ENCODE measurements at places on chromosomes 6 and 20.

DNA sequence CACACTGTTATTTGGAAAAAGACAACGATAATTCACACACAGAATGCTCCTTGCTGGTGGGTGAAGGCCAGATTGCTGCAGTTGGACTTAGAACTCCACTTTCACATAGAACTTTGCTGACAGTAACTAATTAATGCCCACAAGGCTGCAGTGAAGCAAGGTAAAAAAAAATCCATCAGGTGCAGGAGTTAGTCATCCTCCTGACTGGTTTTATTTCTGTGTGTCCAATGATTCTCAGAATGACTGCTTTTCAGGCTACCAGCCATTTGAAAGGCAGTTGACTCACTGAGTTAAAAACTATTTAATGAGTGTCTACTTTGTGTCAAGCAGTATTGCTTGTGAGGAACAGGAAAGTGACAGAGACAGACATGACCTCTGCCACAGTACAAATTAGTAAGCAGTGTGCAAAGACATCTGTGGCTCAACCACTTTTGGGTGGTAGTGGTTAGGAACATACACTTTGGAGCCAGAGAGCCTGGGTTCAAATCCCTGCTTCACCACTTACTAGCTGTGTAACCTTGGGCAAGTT lies 41.9 kb downstream of the ELOVL5 start:
- no peak for DNase-seq

DNA sequence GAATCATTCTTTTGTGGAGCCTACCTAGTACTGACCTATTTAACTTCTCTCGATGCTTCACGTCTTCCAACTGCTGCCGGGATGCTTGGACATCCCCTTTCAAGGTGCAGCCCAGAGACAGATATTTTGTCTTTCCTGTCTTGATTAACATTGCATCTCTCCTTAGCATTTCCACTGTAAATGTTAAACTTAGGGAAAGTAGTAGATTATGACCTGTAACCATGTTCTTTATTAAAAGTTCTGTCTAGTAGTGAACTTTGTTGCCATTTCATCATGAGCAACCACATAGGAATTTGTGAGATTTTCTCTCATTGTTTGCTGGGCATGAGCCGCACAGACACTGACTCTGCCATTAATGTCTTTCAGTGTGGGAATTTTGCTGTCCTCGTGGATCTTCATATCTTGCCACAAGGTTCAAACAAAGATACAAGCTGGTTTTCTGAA lies 117.9 kb downstream of the JAG1 start:
- DNase-seq: no peak

DNA sequence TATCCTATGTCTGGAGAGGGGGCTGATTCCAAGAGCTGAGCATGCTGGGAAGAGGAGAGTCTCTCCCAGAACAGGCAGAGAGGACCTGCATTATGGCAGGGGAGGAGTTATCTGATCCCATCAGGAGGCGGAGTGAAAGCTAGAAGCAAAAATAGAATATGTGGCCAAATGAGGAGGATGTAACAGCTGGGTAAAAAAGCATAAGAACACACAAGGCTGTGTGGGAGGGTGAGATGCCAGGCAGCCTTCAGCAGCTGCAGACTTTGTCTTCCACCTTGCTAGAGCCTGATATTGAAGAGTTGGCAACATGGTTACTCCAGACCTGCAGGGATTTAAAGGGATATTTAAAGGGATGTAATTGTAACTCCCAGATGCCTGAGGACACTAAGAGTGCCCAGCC lies 167.1 kb downstream of the PTPRT start:
- DNase-seq: no peak

GRCh38 chr6:1962201-1962600 lies 283.2 kb downstream of the GMDS start:
- DNase-seq: no peak

DNA sequence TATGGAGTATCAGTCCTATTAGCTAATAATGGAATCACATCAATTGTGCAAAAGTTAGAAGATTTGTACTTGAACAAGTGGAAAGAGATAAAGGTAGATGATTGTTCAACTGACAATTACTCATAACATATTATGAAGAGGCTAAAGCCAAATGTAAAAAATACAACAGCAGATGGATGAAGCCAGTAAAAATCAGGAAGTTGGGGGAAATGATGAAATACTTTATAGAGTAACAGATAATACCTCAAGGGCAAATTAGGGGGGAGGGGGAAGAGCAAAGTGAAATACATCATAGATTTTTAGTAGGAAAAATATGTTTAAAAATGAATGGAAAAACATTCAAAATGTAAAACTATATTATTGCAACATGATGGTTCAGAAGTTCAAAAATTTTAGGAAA lies 114.0 kb downstream of the PDSS2 start:
- no peak for DNase-seq

DNA sequence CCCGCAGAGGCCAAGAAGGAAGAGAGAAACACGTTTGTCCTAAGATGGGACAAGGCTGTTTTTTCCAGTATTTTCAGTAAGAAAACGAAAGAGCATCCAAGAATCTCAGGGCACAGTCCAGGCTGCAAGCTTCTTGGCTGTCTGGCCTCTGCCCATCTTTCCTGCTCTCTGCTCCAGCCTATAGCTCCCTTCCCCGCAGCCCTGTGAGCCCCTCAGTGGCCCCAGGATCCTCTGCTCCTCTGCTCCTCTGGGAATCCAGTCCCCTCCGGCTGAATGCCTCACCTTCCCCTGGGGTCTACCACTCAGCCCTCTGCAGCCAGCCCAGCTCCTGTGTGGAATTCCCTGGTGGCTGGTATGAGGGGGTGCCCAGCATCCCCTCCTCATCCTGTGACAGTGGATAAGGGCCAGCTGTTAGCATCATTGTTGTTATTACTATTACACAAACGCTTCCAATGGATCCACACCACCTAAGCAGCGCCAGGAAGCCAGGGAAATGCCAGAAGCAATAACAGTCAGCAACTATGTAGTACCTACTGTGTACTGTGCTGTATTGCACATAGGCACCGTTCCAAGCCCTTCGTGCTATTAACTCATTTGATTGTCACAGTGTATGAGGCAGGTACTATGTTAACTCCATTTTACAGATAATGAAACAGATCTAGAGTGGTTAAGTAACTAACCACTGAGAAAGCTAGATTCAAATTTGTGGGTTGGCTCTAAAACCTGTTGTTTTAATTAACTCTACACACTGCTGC lies 60.3 kb upstream of the PTPN1 start:
- no peak for DNase-seq

GRCh38 chr6:158737710-158738615 lies 81.2 kb downstream of the EZR start:
- DNase-seq: no peak

DNA sequence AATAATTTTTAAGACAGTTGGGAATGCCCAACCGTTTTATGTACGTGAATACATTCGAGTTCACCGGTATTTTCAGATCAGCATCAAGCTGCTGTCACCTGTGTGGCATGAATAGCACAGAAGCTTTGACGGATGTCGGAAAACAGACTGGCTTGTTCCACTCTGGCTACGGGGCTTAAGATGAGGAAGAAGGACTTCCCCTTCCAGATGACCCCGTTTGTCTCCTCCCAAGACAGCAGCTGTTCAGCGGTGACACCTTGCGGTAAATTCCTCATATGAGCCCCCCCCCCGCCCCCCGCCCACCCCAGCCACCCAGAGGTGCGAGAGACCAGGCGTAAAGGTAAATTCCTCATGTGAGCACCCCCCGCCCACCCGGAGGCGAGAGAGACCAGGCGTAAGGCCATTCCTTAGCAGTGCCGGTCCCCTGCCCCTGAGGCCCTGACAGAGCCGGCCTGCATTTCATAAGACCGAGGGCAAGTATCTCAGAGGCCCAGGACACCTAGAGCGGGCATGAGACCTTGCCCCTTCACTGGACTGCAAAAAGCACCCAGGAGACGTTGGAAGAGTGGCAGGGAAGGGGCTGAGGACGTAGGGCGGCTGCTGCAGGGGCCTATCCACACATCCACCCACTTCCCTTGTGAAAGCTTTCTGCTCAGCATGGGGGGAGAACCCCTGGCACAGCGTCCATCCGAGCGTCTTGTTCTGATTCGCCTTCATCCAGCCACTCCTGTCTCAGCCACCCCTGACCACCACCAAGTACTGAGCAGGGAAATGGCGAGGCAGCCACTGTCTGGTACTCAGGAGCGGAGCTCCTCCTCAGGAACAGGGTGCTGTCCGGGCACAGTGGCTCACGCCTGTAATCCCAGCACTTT lies 7.3 kb upstream of the PCMTD2 start:
- DNase-seq: no peak

GRCh38 chr20:17683218-17684076 lies 1.4 kb upstream of the RRBP1 start:
- DNase-seq: no peak

- DNase-seq: no peak
These were observed at the start of gene PI16 for GRCh38 chr6:36954262-36954931. TSS of gene PI16 (plus strand) at chr6:36954738. CDS start at chr6:36954761, 23 bp downstream.

- DNase-seq: no peak
These were observed 5.1 kb upstream of the DBNDD2 start for GRCh38 chr20:45402946-45403345.

DNA sequence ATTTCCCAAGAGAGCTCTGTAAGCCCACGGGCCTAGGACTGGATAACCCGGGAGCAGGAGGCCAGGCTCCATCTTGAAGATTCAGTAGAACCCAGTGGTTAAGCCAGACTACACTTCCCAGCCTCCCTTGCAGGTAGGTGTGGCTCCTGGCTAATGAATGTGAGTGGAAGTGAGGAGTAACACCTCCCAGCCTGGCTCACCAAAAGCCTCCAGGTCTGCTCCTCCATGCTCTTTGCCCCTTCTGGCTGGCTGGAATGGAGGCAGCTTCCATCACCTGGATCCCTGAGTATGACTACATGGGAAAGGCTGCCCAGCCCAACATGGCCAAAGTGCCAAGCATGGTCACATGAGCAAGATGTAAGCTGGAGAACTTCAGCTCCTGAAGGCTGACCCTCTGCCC lies 9.7 kb downstream of the LRRN4 start:
- no peak for DNase-seq

- DNase-seq: no peak
These were observed 27.9 kb downstream of the KAT14 start for GRCh38 chr20:18165553-18165952.

DNA sequence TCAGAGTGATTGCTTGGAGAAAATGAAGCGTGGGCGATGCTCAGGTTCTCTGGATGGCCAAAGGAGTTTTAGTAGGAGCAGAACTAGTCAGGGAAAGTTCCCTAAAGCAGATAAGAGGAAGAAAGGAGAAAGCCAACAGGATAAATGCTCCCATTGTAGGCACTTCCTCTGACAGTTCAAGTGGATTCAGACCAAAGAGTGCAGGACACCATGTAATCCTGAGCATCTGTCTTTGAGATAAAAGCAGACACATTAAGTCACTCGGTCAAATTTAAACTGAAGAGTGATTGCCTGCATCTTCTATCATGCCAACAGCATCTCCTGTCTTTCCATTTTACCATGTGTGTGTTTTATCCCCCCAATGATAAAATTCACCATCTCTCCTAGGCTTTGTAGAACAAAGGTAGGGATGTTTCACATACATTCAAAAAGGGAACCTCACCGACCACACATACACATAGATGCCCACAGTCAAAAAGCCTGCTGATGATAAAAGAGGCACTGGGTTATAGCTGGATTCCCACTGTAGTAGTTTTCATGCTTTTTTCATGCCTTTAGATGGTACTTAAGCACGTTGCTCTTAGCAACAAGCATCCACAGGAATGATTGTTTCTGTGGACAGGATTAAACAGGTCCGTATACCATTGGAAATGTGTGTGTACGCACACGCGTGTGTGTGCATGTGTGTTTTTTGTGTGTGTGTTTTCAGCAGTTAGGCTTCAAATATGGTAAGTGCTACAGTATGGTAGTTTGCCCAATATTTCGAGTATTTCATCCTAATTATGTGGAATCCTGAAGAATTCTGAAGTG lies 7.0 kb downstream of the GRIK2 start:
- no peak for DNase-seq

- DNase-seq: no peak
These were observed 155.2 kb downstream of the SCML4 start for GRCh38 chr6:107668743-107669474.

GRCh38 chr6:134073161-134073560 lies 20.7 kb upstream of the SLC2A12 start:
- DNase-seq: no peak

GRCh38 chr6:24500683-24501082 lies 5.9 kb downstream of the ALDH5A1 start:
- no peak for DNase-seq

GRCh38 chr6:44621846-44622245 lies 234.3 kb downstream of the CDC5L start:
- no peak for DNase-seq

DNA sequence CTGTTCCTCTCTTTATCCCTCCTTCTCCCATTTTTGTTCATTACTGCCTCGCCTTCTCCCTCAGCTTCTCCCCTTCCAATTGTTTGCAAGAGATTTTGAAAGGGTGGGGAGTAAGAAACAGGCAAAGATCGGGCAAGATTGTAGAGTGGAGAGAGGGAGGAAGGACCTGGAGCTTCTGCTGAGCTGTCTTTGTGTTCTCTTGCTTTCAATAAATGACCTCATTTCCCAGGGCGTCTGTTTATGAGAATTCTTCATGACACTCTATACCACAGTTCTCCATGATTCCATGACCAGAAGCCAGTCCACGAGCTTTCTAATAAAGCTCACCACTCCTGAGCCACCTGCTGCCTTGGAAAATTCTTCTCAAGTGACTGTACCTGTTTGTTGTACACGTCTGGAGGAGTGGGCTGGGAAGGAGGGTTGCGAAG lies 50.0 kb upstream of the PLEKHG1 start:
- no peak for DNase-seq

- no peak for DNase-seq
These were observed 16.0 kb downstream of the MARCKS start for GRCh38 chr6:113873043-113873667.

- DNase-seq: no peak
These were observed 20.4 kb downstream of the VTA1 start for GRCh38 chr6:142167486-142167885.

GRCh38 chr6:4846387-4846786 lies 70.2 kb downstream of the CDYL start:
- DNase-seq: no peak

DNA sequence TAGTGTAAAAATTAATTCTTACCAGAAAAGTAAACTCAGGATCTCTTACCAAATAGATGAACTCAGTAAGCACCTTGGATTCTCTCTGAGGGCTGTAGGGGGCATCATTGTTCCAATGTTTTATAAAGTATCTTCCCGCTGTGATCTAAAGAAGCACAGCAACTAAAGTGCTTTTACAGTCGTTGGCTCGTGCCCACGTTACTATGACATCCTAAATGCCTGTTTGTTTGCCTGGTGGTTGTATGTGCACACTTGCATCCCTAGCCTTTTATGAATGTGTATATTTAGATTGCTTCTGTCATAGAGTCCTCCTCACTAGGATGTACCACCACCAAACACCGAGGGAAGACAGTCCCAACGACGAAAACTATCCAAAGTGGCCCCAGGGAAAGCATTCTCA lies 34.5 kb downstream of the SLX4IP start:
- DNase-seq: no peak

- no peak for DNase-seq
These were observed 454.2 kb downstream of the CD83 start for GRCh38 chr6:14571746-14572145.

GRCh38 chr20:58389324-58389967 lies 417 bp downstream of the VAPB start:
- DNase-seq: no peak

GRCh38 chr6:165571721-165572132 lies 91.3 kb downstream of the PDE10A start:
- no peak for DNase-seq
